Central memory CD8-positive, alpha-beta T cell (primary cell): ENCODE measurements at places on chromosomes 1 and 21.

GRCh38 chr1:1090424-1091343 is 16.6 kb upstream of the RNF223 start:
- no peak for DNase-seq

GRCh38 chr1:22037520-22037919 is 15.0 kb upstream of the CDC42 start:
- DNase-seq: no peak

DNA sequence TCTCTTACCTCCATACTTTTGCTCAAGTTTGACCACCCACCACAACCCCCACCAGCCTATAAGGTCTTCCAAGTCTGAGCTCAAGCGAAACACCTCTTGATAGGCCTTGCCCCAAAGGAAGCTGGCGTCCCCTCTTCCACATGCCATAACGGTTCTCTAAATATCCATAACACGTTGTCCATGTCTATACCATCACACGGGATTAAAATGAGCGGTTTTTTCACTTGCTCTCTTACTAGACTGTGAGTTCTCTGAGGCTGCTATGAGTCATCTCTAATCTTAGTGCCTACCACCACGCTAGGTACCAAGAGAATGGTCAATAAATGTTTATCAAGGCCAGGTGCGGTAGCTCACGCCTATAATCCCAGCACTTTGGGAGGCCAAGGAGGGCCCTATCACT is 41.0 kb downstream of the WASF2 start:
- DNase-seq: no peak

DNA sequence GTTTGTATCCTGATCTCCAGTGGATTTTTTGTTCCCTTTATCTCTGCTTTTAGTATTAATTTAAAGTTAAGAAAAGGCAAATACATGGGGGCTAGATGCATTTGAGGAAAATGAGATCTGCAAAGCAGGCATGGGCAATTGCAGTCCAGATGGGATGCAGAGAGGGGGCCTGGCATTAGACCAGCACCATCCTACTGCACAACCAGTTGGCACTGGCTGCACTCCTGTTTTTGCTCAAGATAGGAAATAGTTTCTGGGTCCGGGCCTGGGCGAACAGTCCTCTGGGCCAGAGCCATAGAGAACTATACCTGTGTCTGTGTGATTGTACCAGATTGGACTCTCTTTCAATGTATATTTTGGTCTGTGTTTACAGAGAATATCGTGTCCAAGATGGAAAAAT is 34.0 kb upstream of the LEPR start:
- DNase-seq: no peak

GRCh38 chr1:218377143-218377660 is 32.1 kb downstream of the TGFB2 start:
- peak; percentile 11 for DNase-seq

DNA sequence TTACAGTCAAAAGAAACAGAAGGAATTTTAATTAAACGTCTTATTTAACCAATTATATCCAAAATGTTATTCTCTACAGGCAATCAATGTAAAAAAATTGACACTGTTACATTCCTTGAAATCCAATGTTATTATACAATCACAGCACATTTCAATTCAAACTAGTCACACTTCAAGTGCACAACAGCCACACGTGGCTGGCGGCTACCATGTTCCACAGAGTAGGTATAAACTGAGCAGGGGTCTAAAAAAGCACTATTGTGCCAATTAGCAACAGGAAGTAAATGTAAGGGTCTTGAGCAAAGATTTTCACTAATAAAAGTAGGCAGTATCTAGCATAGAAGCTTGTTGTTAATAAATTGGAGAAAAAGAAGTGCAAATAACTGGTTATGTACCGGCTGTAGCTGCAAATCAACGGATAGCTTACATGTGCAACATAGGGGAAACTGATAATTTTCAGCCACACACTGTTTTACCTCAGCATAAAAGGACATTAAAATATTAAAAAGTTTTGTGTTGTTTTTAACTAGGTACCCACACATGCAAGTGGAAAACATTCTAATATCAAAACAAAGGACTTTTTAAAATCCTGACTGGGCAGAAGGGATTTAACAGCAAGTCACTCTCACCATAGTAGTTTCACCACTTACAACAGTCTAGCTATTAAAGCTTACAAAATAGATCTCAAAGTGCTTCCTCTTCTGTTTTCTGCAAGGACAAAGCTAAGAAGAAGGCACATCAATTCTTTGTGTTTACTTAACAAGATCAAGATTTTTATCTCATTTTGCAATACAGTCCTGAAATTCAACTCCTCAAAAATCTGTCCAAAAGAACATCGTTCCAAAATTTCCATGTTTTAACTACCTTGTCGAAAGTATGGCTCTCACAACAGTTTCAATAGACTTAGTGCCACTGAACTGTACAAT is 2.5 kb downstream of the CSDE1 start:
- no peak for DNase-seq

DNA sequence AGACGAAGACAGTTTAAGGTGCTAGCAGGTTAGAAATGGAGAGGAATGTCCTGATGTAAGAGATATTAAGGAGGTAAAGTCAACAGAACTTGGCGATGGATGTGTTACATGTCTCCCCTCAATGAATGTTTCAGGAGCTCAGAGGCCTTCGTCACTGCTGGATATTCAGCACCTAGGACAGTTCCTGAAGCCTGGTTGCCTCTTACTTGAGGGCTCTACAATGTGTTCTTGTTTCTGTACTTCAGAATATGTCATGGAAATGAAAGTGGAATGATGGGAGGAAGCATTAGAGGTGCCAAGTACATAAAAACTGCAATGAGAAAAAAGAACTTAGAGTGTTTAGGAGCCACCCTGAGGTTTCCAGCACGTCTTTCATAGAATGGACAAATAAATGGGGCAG is 17.7 kb downstream of the TNR start:
- DNase-seq: no peak

DNA sequence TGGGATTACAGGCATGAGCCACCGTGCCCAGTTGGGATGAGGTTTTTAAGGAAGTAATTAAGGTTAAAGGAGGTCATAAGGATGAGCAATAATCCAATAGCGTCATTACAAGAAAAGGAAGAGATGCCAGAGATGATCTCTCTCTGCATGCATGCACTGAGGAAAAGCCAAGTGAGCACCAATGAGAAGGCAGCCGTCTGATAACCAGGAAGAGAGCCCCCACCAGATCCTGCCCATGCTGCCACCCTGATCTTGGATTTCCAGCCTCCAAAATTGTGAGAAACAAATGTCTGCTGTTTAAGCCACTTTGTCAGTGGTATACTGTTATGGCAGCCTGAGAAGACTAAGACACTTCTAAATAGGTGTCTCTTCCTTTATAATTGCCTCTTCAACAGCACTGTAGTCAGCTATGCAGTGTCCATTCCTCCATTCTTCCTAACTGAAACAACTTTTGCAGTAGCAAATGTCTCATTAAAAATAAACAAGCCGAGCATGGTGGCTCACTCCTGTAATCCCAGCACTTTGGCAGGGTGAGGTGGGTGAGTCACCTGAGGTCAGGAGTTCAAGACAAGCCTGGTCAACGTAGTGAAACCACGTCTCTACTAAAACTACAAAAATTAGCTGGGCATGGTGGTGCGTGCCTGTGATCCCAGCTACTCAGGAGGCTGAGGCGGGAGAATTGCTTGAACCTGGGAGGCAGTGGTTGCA is 216.2 kb upstream of the RUNX1 start:
- no peak for DNase-seq

DNA sequence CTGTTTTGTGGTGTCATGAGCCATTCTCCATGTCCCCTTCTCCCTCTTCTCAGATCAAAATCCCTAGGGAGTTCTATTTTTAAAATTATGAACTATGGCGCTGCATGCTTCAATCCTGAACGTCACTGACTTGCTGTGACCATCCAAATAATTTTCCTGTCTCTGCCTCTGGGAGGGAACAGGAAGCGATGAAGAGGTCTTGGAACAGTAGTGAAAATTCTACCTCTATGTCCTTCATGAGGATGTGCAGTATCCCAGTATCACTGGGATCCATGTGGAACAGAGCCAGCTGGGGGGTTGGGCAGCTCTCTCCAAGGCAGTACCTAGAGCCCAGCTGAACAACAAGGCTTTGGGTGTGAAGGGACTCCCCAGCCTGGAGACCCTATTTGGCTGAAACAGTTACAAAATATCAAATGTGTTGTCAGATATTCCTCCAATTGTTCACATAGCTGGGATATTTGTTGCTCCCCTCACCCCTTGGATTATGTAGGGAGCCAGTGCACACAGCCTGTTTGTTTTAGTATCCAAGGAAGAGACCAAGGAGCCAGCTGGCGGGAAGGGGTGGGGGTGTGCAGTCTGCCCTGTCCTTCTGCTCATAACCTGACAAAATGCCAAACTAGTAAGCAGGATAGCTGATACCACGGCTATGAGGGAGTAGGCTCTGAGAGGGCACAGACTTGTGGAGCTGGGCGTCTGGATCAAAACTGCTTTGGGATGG is 7.6 kb downstream of the DCLRE1B start:
- no peak for DNase-seq

DNA sequence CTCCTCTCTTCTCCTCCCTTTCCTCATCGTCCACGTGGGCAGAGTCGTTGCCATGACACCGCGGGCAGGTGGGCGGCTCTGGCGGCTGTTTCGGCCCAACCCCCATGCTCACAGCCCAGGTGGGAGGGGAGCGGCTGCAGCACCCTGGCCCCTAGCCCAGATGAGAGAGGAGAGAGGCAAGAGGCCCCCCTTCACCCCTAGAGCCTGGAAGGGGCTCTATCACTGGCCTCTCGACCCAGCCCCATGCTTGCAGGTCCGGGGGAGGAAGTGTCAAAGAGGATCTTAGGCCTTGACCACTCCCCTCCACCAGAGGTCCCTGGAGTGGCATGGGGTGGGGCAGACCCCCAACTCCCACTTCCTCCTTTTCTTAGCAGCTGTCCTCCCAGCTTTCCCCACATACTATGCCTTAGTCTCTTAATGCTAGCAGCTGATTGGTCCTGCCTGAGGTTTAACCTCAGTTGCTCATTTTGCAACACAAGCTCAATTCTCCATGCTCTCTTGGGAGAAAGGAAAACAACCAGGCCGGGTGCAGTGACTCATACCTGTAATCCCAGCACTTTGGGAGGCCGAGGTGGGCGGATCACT is 10.4 kb downstream of the DLGAP3 start:
- DNase-seq: no peak

GRCh38 chr1:18957532-18958300 is 1.2 kb upstream of the IFFO2 start:
- DNase-seq: no peak

- no peak for DNase-seq
Observed at GRCh38 chr1:155196893-155197638, 10.6 kb downstream of the THBS3 start.

GRCh38 chr1:244451539-244451950 is at the start of gene ADSS2:
TSS of gene ADSS2 (minus strand) at chr1:244451909. CDS start at chr1:244451817, 92 bp downstream.
- DNase-seq: no peak

DNA sequence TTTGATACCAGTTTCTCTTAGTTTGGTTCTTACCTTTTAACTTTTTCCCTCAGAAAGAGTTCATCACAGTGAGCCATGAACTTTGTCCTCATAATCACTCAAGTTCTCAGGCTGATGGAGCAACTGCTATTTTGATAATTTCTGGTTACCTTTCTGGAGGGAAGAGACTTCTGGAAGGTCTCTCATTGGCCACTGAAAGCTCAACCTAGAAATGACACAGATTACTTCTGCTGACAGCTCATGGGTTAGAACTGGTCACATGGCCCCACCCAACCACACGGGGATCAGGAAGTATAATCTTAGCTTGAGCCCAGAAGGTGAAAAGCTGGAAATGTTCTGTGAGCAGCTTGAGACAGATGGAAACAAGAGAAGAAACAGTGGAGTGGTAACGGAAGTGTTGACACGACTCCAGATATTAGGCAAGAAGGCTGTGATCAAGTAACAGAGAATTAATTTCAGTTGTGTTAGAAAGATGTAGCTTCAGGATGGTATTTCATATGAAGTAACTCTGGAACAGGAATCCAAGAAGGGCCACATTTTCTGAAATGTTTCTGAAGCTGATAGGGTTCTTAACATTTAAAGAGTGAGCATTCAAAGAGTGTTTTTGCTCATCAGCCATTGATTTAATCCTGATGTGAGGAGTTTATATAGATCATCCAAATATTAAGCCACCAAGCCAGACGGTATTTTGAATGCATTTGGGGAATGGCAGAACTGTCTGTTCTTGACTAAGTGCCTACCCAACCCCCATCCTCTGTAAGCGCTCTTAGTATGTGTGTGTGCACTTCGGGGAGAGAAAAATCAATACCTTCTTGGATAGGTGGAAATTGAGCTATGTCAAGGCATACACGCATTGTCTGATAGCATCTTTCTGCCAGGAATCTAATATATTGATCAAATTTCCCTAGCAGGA is 21.9 kb upstream of the XPR1 start:
- DNase-seq: no peak

DNA sequence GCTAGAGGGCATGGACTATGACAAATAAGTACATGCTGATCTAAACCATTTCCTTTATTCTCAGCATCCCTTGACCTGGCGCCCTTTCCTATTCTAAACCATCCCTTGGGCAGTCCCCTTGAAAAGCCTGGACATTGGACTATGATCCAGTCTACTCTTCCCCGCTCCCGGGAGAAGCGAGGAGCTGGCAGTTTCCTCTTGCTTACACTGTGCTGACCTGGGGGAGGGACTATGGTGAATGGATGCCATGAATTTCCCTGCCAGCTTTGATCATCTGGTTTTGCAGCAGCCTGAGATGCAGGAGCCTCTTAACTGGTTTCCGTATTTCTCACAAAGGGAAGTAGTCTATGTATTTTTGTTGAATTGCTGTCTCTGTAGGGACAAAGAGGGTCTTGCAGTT is 121.7 kb downstream of the KIF26B start:
- no peak for DNase-seq

GRCh38 chr1:232891071-232891470 is 59.3 kb upstream of the NTPCR start:
- DNase-seq: no peak

- DNase-seq: no peak
Observed at GRCh38 chr1:11198851-11199594, 9.9 kb downstream of the ANGPTL7 start.

GRCh38 chr1:154391086-154391770 is 13.9 kb upstream of the IL6R start:
- no peak for DNase-seq

- DNase-seq: no peak
Observed at GRCh38 chr1:203104789-203105390, 19.1 kb upstream of the MYOG start.

- DNase-seq: no peak
Observed at GRCh38 chr1:100794748-100795645, 75.5 kb downstream of the VCAM1 start.

DNA sequence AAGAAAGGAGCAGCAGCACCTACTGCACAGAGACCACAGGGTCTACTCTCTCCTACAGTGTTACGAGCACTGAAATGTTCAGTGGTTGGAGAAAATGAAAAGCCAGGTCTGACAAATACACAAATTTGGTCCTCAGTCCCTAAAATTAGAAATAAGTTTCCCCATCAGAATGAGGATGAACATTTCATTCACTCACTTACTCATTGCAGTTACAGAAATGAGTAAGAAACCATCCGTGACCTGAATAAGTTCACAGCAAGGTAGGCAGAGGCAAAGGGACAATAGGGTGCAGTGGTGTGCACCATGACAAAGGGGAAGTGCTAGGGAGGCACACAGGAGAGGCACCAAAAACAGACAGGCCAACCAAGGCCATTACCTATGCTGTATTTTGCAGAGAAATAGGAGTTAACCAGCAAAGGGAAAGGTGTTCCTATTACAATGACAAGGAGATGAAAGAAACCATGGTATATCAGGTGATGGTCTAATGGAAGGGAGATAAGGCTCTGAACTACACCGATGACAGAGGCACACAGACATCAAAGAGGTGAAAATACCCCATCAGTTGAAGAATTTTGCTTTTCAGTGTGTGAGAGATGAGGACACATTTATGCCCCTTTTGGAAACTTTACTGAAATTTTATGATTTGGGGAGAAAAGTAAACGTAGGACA is 29.4 kb downstream of the VAV3 start:
- DNase-seq: no peak
